ENCODE measurements at places on chromosomes 4 and X.

- no peak for DNase-seq
Observed at GRCh38 chr4:141788169-141788915, 152.0 kb downstream of the IL15 start.

DNA sequence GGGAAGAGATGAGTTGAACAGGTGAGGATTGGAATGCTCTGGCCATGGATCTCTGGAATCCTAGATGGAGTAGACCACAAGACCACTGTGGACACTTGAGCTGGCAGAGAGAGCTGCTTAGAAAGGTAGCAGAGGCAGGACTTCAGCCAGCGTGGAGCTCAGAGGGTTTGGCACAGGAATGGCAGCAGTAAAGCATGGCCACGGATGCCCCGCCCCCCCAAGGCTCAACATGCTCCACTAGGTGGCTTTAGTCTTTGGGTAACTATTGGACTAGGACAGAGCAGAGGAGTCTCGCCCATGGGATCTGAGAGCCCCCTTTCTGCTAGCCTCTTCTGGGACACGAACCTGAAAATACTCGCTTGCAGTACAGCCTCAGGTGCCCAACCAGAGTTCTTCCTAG, 150.1 kb upstream of the NEIL3 start:
- no peak for DNase-seq

DNA sequence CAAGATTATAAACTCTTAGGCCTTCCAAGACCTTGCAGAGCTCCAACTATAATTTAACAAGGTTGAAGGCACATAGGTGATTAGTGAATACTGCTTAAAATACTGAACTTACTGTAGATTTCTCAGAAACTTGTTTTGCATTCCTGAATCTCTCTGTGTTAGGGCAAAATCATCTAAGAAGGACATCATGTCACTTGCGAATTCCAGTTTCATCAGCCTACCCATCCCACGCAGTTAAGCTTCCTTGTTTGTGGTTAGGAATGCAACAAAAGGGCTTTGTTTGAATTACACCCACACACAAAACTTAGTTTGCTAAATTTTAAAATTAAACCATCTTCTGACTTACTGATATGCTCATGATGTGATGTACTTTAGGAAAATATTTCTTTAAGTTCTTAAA, 174.0 kb downstream of the SOWAHB start:
- DNase-seq: no peak

- no peak for DNase-seq
Observed at GRCh38 chr4:69531251-69531650, 35.5 kb upstream of the UGT2B4 start.

- DNase-seq: no peak
Observed at GRCh38 chr4:146407257-146407656, 114.5 kb downstream of the SLC10A7 start.

DNA sequence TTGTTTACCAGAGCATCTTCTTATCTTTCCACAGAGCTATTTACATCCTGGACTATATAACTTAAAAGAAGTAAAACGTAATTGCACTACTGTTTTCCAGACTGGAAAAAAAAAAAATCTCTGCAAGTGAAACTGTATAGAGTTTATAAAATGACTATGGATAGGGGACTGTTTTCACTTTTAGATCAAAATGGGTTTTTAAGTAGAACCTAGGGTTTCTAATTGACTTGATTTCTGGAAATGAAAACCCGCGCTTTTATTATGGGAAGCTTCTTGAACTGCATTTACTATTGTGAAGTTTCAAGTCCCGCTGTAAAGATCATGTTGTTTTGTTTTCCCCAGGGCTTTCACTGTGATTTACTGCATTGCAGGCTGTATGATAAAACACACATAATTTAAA, 162.7 kb downstream of the STIM2 start:
- no peak for DNase-seq

- DNase-seq: no peak
Observed at GRCh38 chr4:8832113-8832915, 39.3 kb downstream of the HMX1 start.

DNA sequence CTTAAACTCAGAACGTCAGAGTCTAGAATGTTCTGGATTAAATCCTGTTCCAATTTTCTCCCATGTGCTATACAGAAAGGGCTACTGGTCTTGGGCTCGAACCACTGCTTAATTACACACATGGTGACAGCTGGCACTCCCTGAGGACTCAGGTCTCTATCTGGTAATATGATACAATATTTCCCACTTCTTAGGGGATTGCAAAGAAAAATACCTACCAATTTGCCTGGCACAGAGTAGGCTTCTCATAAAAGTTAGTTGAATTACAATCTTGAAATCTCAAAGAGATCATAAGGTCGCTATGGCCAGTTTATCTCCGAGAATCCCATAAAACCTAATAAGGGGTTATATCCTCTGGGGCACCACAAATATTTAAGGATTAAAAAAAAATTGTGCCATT, 8.6 kb downstream of the GPM6B start:
- no peak for DNase-seq
